GM12891 (cell line): ENCODE measurements at places on chromosomes 13 and 19.

- DNase-seq = no peak
These were observed 48.3 kb downstream of the LATS2 start for GRCh38 chr13:21012841-21013681.

- no peak for DNase-seq
These were observed 10.9 kb downstream of the GARRE1 start for GRCh38 chr19:34265221-34265650.

GRCh38 chr19:41646589-41647204 lies 19.8 kb upstream of the CEACAM4 start:
- DNase-seq = no peak

DNA sequence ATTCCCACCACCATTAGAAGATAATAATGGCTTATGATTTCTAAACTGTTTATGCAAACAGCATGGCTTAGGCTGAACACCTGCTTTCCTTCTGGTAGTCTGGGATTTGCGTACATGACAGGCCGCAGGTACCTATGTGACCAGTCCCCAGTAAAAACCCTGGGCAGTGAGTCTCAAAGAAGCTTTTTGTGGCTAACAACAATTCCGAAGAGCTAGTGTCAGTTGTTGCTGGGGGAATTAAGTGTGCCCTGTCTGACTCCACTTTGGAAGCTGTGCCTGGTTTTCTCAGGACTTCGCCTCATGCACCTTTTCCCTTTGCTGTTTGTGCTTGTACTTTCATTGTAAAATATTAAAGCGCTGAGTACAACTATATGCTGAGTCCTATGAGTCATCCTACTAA lies 250.2 kb upstream of the MIR17HG start:
- no peak for DNase-seq

GRCh38 chr13:67095621-67096020 lies 134.5 kb downstream of the PCDH9 start:
- DNase-seq = no peak
